Suppressor macrophage treated with lipopolysaccharide for 1 hour (primary cell): ENCODE measurements at places on chromosomes 2 and 18.

GRCh38 chr2:234577191-234577590 lies 80.3 kb upstream of the ARL4C start:
- DNase-seq: no peak

GRCh38 chr18:79634593-79635426 lies 44.8 kb upstream of the CTDP1 start:
- peak; percentile 50 for DNase-seq

DNA sequence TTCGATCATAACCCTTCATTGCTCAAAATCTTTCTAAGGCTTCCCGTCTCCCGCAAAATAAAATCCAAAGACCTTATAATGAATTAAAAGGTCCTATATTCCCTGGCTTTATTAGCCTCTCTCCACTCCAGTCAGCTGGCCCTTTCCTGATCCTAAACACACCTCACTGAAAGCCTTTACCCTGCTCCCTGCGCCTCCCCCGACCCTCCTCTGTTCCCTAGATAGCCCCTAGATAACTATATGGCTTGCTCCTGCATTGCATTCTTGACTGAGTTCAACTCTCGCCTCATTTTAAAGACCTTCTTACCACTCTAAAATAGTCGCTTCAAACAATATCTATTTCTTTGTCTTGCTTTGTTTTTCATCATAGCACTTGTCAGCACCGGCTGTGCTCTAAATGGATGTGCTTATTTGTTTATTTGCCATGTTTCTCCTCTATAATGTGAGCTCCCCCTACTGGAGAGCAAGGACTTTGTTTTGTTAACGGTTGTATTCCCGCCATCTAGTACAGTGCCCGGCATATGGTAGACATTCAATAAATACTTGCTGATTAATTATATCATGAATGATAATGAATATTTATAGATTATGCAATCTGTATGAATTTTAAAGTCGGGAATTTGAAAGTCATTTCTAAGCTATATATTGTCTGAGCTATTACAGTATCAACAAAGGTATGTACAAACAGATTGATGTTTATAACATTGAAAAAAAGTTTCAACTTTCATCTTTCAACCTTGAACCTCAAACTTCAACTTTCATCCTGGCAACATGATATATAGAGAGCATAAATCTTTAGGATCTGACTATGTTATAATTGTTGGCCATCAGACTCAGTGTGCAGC lies 32.4 kb upstream of the VIT start:
- DNase-seq: peak; percentile 60

DNA sequence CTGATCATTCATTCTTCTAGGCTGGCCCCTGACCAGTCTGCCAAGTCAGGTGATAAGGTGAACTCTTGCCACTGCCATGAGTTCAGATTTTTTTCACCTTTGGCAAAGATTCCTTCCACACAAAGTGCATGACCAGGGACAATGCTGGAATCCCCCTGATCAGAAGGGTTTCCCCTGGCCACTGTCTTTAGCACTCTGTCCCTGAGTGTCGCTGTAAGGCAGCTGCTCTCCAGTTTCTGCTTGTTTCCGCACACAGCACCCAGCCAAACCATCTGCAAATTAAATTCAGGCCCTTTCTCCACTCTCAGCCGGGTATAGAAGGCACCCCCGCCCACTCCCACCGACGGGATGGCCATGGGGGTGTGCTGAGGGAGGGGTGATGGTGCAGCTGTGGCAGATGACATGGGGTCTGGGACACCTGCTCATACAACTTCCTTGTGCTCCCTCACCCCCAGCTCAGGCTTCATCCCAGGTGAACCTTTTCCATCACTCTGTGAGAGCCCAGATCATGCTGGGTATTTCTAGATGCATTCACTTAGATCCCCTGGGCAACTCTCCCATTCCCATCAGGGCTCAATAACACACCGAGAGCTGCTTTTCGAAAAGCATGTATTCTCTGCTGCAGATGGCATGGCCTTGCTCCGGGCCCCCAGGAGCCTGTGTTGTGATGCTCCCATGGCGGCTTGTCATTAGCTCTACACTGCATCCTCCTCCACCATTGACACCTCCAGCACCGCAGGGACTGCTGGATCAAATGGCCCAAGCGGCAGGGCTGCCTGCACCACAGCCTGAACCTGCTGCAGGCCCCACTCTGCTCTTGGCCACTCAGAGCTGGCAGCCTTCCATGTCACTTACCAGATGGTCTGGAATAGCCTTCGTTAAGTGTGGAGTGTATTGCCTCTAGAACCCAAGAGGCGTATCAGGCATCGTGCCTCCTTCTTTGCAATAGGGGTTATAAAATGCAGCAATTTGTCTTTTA lies 52.3 kb upstream of the ROCK2 start:
- no peak for DNase-seq

DNA sequence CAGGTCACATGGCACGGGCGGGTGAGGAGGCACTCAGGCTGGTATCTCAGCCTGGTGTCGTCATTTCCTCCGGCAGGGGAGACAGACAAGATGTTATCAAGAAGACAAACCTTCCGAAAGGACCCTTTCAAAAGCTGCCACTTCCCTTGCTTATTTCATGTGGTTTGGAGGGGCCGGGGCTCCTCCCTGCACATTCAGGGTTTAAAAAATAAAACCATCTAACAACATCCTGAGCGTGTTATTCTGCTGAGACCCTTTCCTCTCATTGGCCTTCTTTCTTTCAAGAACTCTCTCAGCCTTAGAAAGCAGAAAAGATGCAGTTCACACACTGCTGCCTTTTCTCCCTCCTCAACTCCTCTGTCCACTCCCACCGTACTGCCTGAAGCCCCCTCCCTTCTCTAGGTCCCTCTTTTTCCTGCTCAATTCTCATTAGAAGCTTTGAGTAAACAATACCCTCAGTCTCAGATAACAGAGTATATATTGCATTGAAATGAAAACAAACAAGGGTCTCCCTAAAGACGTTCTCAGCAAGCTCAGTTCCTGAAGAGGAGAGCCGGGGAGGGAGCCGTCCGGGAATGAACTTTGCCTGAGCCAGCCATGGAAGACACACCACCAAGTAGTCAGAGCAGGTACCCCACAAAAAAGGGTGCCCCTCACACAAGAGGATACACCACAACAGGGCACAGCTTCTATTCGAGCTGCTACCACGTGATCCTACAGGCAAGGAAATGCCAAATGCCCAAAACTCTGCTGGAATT lies 9.7 kb downstream of the SMAD7 start:
- no peak for DNase-seq

- DNase-seq: no peak
Observed at GRCh38 chr2:74999468-74999867, 41.0 kb downstream of the POLE4 start.

GRCh38 chr2:192886636-192887035 lies 691.9 kb upstream of the TMEFF2 start:
- DNase-seq: no peak

GRCh38 chr2:40751981-40752380 lies 300.1 kb upstream of the SLC8A1 start:
- peak; percentile 78 for DNase-seq

DNA sequence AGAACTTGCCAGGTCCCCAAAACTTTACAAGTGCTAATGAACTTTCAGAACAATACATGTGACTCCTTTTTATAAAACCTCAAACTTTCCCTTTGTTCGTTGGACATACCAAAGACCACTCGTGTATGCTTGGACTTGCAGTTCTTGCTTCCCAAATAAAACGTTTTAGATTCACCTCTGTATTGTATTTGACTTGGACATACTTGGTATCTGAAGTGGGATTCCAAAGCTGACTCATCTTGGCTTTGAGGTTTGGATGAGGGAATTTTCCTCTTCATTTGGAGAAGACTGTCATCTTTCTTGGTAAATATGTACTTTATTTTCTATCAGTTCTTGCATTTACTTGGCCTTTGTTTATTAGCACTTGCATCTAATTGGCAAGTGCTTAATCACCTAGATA lies 8.0 kb upstream of the CYB5A start:
- DNase-seq: no peak

DNA sequence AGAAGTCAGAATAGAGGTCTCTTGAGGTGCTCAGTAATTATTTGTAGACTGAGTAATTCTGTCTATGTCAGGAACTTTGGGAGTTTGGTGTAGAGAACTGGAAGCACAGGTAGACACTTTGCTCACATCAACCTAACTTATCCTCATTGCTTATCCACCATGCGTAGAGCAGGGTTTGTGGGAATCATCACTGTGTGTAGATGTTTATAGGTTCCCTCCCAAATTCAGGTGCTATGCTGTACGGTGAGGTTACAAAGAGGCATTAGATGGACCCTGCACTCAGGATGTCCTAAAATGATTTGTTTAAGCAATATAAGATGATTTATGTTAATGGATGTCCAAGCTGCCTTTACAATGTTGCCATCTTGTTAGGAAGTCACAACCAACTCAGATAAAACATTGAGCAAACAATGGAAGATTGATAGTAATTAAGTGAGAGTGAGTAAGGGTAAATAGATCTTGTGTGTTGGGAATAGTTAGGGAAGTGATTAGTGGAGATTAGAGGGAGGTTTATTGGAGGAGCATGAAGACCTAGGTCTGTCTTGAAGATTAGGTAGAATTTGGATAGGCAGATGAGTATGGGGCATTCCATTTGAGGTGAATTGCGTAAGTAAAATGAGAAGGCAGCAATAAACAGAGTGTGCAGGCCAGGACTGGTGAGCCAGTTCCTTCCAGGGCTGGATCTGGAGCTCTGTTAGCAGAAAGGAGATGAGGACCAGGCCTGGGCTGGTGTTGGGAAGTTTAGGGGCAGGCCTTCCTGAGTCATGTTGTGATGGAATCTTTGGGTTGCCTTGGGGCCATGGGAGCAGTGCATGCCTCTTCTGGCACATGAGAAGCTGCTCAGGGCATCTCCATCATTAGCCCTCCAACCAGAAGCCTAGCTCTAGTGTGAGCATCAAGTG lies 12.1 kb downstream of the EPAS1 start:
- DNase-seq: no peak

DNA sequence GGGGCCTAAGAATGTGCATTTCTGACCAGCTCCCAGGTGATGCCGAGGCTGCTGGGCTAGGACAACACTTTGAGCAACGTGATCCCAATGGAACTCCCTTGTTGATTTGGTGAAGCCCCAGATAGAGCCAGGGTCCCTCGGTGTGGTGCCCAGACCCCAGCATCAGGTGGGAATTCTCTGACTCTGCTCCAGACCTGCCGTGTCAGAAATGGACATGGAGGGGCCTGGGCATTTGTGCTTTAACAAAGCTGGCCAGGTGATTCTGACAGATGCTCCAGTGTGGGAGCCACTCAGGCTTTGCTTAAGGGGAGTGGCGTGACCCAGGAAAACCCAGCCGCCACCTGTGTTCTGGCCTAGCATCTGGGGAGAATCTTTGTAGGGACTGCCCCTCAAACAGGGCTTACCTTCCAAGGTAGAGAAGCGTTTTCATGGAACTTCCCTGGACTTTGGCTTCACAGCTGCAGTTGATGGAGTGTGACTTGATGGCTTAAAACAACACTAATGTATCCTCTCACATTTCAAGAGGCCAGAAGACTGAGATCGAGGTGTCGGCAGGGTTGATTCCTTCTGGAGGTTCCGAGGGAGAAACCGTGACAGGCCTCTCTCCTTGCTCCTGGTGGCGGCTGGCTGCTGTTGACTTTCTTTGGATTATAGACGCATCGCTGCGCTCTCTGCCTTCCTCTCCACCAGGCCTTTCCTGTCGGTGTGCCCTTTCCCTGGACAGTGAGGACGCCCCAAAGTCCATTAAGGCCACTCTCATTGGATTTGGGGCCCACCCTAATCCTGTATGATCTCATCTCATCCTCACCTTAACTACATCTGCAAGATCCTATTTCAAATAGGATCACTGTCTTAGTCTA lies 57.0 kb upstream of the HDAC4 start:
- DNase-seq: no peak

- no peak for DNase-seq
Observed at GRCh38 chr2:153228904-153229303, 249.7 kb downstream of the RPRM start.
